ENCODE measurements at places on chromosomes 1 and 21.

GRCh38 chr1:37423810-37424209 lies 50.6 kb upstream of the ZC3H12A start:
- DNase-seq = no peak

DNA sequence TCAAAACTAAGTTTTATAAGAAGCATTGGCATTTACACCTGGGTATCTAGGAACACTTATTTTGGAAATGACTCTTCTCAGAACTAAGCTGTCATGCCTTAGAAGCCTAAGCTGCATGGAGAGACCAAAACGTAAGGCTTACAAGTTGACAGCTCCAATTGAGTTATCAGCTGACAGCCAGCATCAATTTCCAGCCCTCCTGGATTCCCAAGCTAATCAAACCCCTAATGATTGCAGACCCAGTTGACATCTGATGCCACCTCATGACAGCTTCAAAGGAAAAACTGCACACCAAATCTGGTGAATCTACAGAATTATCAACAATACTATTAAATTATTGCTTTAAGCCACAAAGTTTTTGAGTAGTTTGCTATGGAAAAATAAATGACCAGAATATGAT lies 187.6 kb upstream of the PRMT6 start:
- DNase-seq = no peak

- no peak for DNase-seq
Observed at GRCh38 chr1:83805921-83806320, 193.0 kb downstream of the TTLL7 start.

DNA sequence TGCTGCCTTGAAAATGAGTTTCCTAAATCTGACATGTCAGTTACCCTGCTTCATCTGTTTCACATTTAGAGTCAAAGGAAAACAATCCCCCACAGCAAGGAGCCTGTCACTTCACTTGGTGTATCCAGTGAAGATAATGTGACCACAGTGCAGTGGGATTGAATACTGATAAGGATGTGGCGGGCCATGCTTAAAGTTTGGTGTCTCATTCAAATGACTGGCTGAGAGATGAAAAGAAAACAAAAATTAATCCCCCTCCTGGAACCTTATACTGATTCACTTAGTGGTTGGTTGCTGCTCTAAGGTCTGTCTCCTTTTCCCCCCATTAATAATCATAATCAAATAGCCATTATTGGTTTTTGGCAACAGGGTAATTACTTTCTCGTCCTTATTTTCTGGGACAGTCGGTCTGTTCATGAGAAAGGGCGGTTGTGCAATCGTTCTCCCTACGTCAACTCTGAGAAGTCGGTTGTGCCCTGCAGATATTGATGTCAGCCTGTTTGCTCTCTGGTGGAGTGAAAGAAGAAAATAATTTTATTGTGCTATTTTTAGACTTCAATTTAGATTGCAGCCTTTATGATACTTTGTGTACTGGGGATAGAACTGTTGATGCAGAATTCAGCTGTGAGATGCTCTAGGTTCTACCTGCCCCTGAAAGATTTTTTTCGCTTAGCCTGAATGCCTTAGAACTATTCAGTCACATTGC lies 360.2 kb downstream of the DISC1 start:
- DNase-seq = no peak

GRCh38 chr1:239805851-239806772 lies 285.6 kb upstream of the FMN2 start:
- DNase-seq = no peak
